ENCODE measurements at places on chromosomes 13 and 19. TPM values are rescaled to one million over a fixed set of nuclear protein-coding genes. Genes with fewer than 3 reads are reported as not detected.
A peak's percentile ranks its signal among the peaks of the same experiment; 100 is the strongest.

DNA sequence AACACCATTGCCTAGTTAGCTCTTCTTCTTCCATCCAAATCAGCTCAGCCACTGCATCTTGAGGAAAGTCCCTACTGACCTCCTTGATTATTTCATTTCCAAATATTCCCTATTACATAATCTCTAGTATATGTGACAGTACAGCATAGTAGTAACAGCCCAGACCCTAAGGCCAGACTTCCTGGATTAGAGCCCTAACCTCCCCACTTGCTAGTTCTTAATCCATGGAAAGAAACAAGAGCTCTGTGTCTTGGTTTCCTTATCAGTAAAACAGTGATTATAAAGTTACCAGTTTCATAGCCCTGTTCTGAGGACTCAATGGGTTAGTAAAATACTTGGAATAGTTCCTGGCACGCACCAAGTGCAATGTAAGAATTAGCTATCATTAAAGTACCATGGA lies 153.0 kb downstream of the RAP2A start:
- H3K27me3 ChIP-seq, result peaks cover 2% of the 10 kb centered on the region
- no peak overlapping the region for H3K27ac ChIP-seq
- H3K4me1 ChIP-seq, result no peaks in the 10 kb centered on the region
- no peak overlapping the region for H3K4me3 ChIP-seq
- DNase-seq, result no peak

POU4F1 gene
- 0.17 TPM for total RNA-seq

- peaks cover 19% of the 10 kb centered on the region for H3K36me3 ChIP-seq
- H3K27ac ChIP-seq, result peak overlapping the region; percentile 60
- no peak overlapping the region for H3K4me3 ChIP-seq
- H3K4me1 ChIP-seq, result peaks cover 32% of the 10 kb centered on the region
- no peaks in the 10 kb centered on the region for H3K27me3 ChIP-seq
Measured at GRCh38 chr19:1938071-1938470, 2.9 kb upstream of the CSNK1G2 start.

- no peaks in the 10 kb centered on the region for H3K36me3 ChIP-seq
- H3K27ac ChIP-seq, result no peak overlapping the region
- no peak overlapping the region for H3K4me3 ChIP-seq
- DNase-seq, result no peak
Measured at GRCh38 chr13:44451651-44452050, 78.0 kb downstream of the SERP2 start.

DNA sequence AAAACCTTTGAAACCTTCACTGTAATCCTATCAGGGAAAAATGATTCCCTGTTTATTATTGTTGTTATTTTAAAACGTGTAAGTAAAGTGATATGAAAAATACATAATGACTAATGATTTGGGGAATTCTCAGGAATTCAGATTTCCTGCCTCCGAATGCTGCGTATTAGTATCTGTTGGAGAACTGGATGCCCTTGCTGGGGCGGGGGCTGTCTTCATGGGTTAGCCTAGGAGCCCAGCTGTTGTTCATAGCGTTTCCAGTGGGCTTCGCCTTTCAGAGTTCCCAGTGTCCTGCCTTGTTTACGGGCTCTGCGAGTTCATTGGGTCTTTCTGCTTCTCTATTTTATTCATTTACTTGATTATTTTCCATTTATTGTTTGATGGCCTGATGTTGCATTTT lies 18.4 kb downstream of the NAXD start:
- H3K27me3 ChIP-seq, result no peaks in the 10 kb centered on the region
- H3K4me1 ChIP-seq, result peaks cover 23% of the 10 kb centered on the region
- H3K27ac ChIP-seq, result no peak overlapping the region
- DNase-seq, result no peak
- peaks cover 33% of the 10 kb centered on the region for H3K36me3 ChIP-seq
- H3K4me3 ChIP-seq, result no peak overlapping the region

GRCh38 chr19:8336072-8336569 lies 6.9 kb downstream of the KANK3 start:
- H3K4me3 ChIP-seq, result peak overlapping the region; percentile 35
- no peaks in the 10 kb centered on the region for H3K36me3 ChIP-seq
- H3K27ac ChIP-seq, result no peak overlapping the region
- peaks cover 43% of the 10 kb centered on the region for H3K27me3 ChIP-seq

DNA sequence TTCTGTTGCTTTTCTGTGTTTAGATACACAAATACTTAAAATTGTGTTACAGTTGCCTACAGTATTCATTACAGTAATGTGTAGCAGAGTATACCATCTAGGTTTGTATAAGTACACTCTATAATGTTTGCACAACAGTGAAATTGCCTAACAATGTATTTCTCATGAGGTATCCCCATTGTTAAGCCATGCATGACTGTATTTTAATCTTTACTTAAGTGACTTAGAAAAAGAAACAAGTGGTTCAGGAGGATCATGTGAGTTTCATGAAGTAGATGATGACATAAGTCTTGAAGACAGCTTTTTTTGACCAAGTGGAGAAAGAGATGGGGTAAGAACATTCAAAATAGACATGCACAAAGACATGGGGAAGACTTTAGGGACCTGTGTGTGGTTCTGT lies 8.4 kb upstream of the KCTD4 start:
- no peak overlapping the region for H3K27ac ChIP-seq
- no peak for DNase-seq
- peaks cover 24% of the 10 kb centered on the region for H3K36me3 ChIP-seq
- no peak overlapping the region for H3K4me3 ChIP-seq
- peaks cover 4% of the 10 kb centered on the region for H3K4me1 ChIP-seq

AP3D1 gene
- 95.7 TPM for total RNA-seq

DNA sequence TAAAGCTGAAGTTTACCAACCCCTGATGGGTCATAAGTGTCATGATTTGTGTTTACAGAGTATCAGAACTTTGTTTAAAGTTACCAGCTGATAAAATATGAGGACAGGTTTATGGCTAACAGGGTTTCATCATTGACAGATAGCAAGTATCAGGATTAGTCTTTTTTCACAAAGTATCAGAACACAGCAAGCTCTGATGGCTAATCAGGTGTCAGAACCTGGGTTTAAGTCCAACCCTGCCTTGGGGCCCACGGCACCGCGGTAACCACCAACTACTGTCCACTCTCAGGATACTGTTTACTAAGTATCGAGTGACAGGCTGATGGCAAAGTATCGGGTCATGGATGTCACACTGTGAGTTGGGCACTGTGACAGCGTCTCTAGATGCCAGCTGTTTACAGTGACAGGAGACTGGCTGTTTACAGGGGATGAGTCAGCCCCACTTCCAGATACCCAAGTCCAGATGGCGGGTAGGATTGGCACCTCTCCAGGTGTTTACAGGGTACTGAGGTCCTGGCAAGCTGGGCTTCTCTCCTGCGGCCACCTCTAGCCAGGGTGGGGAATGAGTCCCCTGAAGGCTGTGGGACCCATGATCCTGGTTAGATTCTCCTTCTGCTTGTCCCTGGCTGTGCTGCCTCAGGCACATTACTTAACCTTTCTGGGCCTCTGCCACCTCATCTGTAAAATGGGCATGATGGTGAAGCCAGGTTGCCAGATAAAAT lies 21.8 kb downstream of the ARRDC2 start:
- DNase-seq, result no peak
- H3K27me3 ChIP-seq, result no peaks in the 10 kb centered on the region
- no peak overlapping the region for H3K27ac ChIP-seq

GRCh38 chr19:49692147-49692506 lies 1.2 kb downstream of the CPT1C start:
- no peak overlapping the region for H3K4me3 ChIP-seq
- no peak overlapping the region for H3K27ac ChIP-seq
- DNase-seq, result no peak
- peaks cover 12% of the 10 kb centered on the region for H3K36me3 ChIP-seq
- peaks cover 27% of the 10 kb centered on the region for H3K4me1 ChIP-seq
- H3K27me3 ChIP-seq, result peaks cover 24% of the 10 kb centered on the region

DNA sequence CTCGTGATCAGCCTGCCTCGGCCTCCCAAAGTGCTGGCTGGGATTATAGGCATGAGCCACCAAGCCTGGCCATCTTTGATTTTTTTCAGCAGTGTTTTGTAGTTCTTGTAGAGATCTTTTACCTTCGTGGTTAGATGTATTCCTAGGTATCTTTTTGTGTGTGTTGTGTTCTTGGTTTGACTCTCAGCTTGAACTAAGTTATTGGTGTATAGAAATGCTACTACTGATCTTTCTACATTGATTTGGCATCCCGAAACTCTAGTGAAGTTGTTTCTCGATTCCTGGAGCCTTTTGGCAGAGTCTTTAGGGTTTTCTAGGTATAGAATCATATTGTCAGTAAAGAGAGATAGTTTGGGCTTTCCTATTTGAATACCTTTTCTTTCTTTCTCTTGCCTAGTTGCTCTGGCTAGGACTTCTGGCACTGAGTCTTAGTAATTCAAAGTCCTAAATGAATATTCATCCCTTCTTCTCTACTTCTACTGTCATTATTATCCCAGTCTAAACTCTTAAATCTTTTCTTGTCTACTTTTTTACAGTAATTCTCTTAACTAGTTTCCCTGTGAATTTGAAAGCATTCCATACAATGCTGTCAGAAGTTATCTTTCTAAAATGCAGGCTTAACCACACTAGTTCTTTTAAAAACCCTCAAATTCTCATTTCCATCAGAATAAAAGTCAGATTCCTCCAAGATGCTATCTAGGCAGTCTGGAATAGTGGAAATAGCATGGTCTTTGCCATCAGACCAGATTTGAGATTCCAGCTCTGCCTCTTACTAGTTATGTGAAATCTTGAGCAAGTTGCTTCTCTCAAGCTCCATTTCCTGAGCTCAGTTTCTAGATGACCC lies 7.0 kb downstream of the GPR18 start:
- H3K4me1 ChIP-seq, result peaks cover 58% of the 10 kb centered on the region
- H3K27me3 ChIP-seq, result no peaks in the 10 kb centered on the region
- no peak overlapping the region for H3K4me3 ChIP-seq
- H3K27ac ChIP-seq, result peak overlapping the region; percentile 38
- peaks cover 64% of the 10 kb centered on the region for H3K36me3 ChIP-seq

KIR2DL1 gene
- not detected for total RNA-seq

- H3K27ac ChIP-seq, result no peak overlapping the region
- peaks cover 4% of the 10 kb centered on the region for H3K4me1 ChIP-seq
- H3K36me3 ChIP-seq, result no peaks in the 10 kb centered on the region
- no peak for DNase-seq
- H3K4me3 ChIP-seq, result no peak overlapping the region
Measured at GRCh38 chr13:31775686-31776085, 36.4 kb downstream of the RXFP2 start.

- no peak overlapping the region for H3K27ac ChIP-seq
- no peak for DNase-seq
- H3K36me3 ChIP-seq, result no peaks in the 10 kb centered on the region
- H3K27me3 ChIP-seq, result peaks cover 18% of the 10 kb centered on the region
- H3K4me1 ChIP-seq, result no peaks in the 10 kb centered on the region
Measured at GRCh38 chr13:24106429-24106828, 54.1 kb upstream of the SPATA13 start.

SLC8A2 gene
- total RNA-seq, result not detected
